Inflammatory macrophage treated with lipopolysaccharide for 1 hour (primary cell): ENCODE measurements at places on chromosomes 4 and X.
A peak's percentile ranks its signal among the peaks of the same experiment; 100 is the strongest.

DNA sequence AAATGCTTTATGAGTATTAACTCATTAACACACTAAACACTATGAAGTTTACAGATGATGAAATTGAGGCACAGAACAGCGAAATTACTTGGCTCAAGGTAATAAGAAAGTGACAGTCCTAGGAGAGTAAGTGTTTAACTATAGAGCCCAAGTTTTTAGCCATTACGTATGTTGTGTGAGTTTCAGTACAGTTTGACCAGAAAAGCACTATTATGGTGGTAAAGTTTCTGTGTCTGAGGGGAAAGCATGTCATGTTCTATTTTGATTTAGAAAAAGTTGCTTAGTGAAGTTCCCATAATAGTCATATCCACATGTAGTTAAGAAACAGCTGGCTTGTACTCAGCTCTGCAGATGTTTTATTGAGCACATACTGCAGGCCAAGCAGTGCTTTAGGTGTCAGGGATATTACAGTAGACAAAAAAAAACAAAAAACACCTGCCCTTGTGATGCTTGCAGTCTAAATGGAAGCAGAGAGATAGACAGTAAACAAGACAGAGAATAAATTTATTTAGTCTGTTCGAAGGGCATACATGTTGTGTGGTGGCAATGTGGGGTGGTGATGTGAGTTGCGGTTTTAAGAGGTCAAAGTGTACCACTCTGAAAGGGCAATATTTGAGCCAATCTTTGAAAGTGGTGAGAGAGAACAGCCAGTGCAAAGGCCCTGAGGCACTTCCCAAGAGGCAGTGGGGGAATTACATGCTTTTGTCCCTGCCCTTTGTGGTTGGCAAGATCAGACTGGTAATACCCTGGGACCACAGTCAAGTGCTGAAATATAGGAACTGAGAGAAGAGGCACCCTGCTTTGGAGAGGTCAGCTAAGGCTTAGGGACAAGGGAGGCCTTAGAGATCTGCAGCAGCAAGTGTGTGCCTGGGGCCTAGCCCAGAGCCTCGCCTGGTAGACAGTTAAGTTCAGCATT lies 6.2 kb downstream of the TMEM131L start:
- DNase-seq, result no peak

- no peak for DNase-seq
Observed at GRCh38 chr4:57109847-57110639, at the start of gene IGFBP7. IGFBP7 (minus strand) TSS chr4:57110385; CDS start chr4:57110351, 34 bp downstream.

DNA sequence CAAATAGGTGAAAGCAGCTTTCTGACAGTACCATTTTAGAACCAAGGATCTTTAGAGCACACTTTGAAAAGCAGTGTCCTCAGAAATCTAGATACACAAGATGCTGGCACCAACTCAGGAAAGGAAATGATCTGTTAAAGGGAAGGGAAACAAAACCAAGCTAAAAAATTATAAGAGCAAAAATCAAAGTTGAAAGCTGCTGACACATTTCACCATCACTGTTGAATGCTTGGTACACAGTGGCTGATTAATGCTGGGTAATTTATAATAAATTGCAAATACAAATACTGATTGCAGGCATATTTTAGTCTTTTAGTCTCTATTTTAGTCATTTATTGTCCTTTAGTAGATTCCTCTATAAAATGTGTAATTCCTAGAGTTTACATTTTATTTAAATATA lies 1540.1 kb upstream of the PCDH10 start:
- no peak for DNase-seq

- DNase-seq, result no peak
Observed at GRCh38 chr4:37981425-37981824, 21.2 kb downstream of the PTTG2 start.

DNA sequence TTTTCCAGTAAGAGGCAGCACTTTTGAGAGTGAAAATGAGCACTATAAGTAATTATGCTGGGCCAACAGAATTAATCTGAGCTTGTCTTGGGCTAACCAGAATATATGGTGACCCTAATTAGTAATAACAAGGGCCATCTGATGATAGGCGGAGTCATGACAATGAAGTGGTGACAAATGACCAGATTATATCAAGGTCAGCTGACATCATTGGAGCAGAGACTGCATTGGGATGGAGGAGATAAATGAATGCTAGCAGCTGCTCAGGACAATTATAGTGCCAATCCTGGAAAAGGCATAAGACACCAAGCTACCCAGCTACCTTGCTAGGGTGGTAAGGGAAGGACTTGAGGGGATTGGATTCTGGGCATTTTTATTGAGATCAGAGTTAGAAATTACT lies 1548.7 kb downstream of the RPA4 start:
- DNase-seq, result no peak

- no peak for DNase-seq
Observed at GRCh38 chr4:181468451-181468850, 774.8 kb upstream of the TENM3 start.

DNA sequence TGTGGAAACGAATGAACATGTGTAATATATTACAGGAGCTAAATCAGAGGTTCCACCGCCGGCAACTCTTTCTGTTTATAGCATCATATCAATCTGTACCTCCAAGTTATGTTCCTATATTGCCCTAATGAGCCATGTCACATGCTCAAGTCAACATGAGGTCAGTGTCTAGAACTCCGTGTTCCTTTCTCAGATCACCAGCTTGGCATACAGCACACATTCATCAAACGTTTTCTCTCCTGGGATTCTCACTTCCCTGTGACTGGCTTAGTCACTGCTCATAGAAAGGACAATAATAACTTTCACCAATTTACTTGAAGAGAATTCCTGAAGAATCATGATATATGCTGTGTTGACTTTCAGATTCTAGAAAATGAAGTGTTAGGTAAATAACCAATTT lies 532.0 kb upstream of the SPANXN1 start:
- no peak for DNase-seq

GRCh38 chr4:75995727-75996126 lies 5.0 kb upstream of the SDAD1 start:
- peak; percentile 50 for DNase-seq
